Stimulated activated CD4-positive, alpha-beta T cell treated with anti-CD3 and anti-CD28 coated beads, TNF-alpha, amount 100 ng/mL, for 4 hours (primary cell): ENCODE measurements at places on chromosomes 6 and 20.

DNA sequence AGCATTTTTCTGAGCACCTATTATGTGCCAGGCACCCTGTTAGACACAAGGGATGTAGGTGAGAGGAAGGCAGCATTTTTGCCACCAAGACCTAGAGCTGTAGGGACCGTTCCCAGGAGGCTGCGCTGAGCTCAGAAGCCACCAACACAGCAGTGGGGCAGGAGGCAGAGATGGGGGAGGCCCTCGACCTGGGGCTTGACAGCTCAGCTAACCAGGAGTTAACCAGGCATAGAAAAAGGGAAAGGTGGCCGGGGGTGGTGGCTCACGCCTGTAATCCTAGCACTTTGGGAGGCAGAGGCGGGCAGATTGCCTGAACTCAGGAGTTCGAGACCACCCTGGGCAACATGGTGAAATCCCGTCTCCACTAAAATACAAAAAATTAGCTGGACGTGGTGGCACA is 29.5 kb downstream of the KIF25 start:
- DNase-seq, result no peak

- no peak for DNase-seq
These were observed 124.7 kb upstream of the GPR6 start for GRCh38 chr6:109853426-109853825.

DNA sequence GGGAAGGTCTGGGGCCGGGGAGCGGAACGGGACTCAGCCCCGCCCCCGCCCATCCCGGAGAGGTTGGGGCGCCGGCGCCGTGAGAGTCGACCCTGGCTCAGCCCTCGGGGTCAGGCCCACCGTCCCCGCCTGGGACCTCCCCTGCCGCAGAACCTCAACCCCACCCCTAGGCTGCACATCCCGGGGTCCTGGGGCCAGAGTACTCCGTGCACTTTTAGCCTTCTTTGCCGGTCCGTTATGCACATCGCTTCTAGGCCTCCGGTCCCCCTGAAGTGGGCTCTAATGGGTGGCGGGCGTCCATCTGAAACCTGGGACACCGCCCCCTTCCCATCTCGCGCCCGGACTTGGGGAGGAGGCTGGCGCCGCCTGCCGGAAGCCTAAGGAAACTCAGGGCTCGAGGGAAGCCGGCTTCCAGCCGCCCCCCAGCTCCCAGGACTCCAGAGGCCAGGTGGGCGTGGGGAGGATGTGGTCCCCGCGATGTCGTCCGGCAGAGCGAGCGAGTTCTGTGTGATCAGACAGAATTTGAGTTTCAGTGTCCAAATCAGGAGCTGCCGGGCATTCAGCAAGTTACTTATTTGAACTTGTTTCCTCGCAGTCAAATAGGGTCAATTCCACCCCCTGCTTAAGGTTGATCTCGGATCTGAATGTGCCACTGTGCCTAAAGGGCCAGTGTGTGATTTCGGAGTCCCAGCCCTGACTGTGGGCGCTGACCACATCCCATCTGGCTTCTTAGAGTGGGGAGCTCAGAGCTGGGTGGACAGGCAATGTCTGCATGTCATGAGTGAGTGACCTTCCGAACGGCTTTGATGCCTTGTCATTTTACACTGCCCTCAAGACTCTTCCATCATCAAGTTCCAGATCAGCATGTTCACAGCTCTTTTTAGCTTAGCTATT is 47.6 kb downstream of the CPXM1 start:
- no peak for DNase-seq

- DNase-seq, result no peak
These were observed 123.9 kb upstream of the NXT1 start for GRCh38 chr20:23226612-23227265.

- DNase-seq, result no peak
These were observed at the start of gene SLC26A8 for GRCh38 chr6:36023996-36024795. TSS of gene SLC26A8 (minus strand) at chr6:36024641. CDS start at chr6:36019707, 4,934 bp downstream.

DNA sequence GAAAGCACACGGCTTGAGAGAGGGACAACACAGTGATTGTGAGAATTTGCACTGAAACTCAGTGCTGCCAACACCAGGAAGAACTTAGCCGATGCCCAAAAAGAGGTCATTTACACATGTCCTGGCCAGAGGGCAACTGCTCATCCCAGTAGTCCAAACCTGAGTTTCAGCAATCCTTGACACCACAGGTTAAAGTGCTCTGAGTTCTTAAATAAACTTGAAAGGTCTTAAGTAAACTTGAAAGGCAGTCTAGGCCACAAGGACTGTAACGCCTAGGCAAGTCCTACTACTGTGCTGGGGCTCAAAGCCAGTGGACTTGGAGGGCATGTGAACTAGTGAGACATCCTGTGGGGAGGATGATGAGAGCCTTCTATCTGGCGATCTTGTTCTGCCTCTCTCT is 14.1 kb downstream of the SNX14 start:
- no peak for DNase-seq

GRCh38 chr6:159107451-159108260 is 61.5 kb upstream of the FNDC1 start:
- no peak for DNase-seq

- DNase-seq, result no peak
These were observed 5.8 kb downstream of the GABBR1 start for GRCh38 chr6:29626948-29627754.

- DNase-seq, result no peak
These were observed 17.2 kb upstream of the NOX3 start for GRCh38 chr6:155472886-155473285.

DNA sequence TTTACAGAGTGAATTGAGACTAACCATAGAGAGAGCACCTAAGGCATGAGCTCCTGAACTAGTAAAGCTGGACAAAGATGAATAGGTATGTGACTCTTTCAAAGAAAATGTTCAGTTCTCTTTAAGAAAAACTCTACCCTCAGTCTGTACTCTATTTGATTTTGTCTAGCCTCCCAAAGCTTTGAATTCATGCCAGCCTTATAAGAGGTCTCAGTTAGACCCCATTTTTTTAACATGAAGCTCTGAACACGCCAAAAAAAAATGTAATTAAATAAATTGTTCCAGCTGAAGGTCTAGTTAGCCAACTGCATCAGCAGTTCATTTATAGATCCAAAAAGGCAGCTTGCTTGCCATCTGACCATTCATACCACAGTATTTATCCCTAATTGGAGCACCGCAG is 71.6 kb downstream of the COL9A1 start:
- DNase-seq, result no peak

- no peak for DNase-seq
These were observed 11.8 kb downstream of the TMEM14B start for GRCh38 chr6:10759312-10759839.

DNA sequence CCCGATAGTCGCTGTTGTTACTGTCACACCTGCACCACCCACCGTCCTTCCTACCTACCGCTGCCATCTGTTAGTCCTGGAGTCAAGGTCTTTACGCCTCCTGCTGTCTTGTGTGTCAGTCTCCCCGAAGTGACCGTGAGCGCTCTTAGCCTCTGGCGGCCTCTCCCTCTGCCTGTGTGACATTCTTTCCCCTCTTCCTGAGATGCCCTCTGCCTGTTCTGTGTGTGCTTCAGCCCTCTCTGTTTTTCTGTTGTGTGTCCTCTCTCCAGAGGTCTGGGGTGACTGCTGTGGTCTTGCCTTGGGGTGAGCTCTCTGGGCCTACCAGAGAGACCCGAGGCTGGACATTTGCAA is 54.9 kb downstream of the TCP11 start:
- DNase-seq, result no peak

GRCh38 chr6:2695454-2696095 is 55.1 kb downstream of the MYLK4 start:
- no peak for DNase-seq

GRCh38 chr6:161496941-161497340 is 223.1 kb upstream of the AGPAT4 start:
- no peak for DNase-seq

- no peak for DNase-seq
These were observed 1.1 kb upstream of the RNF182 start for GRCh38 chr6:13923527-13924145.

- no peak for DNase-seq
These were observed 171.7 kb upstream of the CCN2 start for GRCh38 chr6:132122871-132123270.

- no peak for DNase-seq
These were observed 33.6 kb downstream of the TRAM2 start for GRCh38 chr6:52543262-52543661.

DNA sequence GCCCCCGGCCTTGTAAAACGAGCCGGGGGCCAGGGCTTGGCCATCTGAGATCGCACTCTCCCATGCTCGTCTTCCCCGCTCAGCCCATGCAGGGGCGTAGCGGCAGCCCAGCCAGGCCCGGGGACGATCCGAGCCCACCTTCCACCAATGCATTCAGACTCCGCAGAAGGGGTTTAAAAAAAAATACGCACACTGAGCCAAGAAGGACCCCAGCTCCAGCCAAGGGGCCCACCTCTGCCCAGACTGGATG is 320 bp downstream of the GSTA4 start:
- DNase-seq, result peak; percentile 6

DNA sequence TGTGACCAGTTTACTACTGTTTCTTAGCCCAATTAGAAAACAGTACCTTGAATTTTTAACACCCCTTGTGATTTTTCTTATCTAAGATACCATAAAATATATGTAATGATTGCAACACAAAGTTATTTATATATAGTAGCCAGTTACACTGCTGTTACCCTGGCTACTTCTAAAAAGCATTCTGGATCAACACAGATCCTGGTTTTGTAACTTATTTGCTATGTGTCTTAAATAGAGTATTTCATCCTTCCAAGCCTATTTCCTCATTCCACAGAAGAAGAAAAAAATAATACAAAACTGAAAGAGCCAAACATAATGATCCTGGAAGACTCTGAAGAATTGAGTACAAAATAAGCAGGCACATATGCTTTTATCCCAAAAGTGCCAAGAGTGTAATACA is 19.0 kb upstream of the GSTA4 start:
- no peak for DNase-seq

DNA sequence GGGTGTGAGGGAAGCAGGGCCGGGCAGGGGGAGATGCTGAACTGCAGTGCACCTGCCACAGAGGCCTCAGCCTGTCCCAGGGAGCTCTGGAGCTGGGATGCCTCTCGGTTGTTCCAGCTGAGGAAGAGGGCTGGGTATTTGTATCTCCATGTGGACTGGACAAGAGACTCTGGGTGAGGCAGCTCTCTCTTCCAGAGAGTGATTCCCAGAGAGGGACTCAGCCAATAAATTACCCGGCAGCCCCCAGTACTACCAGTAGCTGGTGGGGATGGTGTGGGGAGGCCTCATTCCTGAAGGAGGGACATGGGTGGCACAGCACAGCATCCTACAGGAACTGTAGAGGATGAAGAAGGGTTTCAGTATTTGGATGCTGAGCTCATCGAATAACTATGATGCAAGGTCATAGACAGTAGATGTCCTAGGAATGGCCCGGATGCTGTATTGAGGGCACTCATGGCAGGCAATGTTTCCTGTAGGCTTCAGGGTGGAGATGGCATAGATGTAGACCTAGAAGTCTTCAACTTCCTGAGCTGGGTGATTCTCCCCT is 1.4 kb downstream of the FGD2 start:
- no peak for DNase-seq

GRCh38 chr6:29483735-29484134 is 4.0 kb downstream of the MAS1L start:
- no peak for DNase-seq

GRCh38 chr20:5807431-5807830 is 57.2 kb downstream of the SHLD1 start:
- no peak for DNase-seq

DNA sequence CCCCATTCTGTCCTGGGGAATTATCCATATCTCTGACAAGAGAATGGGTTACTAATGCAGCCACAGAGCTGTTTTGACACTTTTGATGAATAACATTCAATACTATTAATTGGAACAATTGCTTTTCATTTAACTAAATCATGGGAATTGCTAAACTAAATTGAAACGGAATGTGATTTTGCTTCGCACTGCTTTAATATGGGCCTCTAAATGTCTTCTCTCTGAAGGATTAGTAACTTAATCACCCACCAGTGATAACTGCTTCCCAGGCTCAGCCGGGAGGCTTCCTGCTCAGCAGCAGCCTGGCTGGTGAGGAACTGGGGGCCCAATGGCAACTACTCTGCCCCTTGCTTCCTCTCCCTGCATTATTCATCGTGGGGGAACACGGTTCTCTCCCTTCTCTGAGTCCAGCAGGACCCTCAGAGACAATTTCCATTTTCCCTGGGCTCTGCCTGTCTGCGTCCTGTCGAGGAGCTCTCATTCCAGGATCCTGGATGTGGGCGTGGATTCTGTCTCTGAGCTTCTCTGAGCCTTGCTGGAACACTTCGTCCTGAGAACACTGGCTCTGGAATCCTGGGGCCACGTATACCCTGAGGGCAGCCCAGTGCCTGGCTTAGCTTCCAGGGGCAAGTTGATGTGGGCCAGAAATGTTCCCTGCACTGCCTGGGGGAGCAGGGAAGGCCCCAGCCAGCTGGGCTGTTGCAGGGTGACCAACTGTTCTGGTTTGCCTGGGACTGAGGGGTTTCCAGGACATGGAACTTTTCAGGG is 308.9 kb downstream of the DHX35 start:
- no peak for DNase-seq

GRCh38 chr20:33567949-33568348 is 78.1 kb downstream of the CBFA2T2 start:
- no peak for DNase-seq

DNA sequence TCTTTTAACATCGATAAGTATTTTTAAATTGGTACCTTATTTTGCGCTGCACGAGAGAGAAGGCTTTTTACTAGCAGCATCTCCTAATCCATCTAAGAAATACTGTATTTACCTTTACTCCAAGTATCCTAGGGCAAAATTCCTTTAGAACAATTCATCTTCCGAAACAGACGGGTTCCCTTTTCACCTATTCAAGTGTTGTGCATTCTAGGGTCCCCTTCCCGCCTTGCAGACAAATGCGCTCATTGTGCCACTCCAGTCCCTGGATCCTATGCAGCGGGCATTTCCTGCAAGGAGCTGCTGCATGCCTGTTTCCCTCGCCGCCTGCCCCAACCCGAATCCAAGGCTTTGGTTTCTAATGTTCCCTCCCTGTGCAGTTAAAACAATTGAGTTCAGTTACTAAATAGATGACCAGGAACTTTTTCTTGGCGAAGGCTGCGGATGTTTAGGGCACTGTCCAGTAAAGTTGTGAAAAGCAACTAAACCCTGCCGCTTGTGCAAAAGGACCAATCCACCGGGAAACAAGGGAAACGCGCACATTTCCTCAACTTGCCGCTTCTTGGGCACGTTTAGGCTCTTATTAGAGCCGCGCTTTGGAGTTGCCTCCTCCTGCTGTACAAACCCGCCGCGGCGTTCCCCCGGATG is 556 bp upstream of the SCAF8 start:
- no peak for DNase-seq
